ENCODE measurements at places on chromosomes 7 and 10. TPM values are rescaled to one million over a fixed set of nuclear protein-coding genes. Genes with fewer than 3 reads are reported as not detected.
A peak's percentile ranks its signal among the peaks of the same experiment; 100 is the strongest.

DNA sequence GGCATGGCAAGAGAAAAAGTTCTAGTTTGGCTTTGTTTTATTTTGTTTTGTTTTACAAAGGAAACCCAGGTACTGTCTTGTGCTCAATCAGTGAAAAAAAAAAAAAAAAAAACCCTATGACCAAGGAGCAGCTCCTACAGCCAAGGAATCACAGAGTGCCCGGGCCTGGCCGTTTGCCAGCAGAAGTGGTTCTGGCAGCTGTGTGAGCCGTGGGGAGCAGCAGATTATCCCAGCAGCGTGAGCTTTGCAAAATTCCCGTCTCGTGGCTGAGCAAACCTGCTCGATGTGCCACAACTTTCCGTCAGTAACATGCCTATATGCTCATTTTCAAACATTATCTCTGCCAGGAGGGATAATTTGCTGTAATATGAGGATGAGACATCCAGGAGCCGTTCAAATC, 293.7 kb downstream of the POU6F2 start:
- peak; percentile 27 for DNase-seq

DNA sequence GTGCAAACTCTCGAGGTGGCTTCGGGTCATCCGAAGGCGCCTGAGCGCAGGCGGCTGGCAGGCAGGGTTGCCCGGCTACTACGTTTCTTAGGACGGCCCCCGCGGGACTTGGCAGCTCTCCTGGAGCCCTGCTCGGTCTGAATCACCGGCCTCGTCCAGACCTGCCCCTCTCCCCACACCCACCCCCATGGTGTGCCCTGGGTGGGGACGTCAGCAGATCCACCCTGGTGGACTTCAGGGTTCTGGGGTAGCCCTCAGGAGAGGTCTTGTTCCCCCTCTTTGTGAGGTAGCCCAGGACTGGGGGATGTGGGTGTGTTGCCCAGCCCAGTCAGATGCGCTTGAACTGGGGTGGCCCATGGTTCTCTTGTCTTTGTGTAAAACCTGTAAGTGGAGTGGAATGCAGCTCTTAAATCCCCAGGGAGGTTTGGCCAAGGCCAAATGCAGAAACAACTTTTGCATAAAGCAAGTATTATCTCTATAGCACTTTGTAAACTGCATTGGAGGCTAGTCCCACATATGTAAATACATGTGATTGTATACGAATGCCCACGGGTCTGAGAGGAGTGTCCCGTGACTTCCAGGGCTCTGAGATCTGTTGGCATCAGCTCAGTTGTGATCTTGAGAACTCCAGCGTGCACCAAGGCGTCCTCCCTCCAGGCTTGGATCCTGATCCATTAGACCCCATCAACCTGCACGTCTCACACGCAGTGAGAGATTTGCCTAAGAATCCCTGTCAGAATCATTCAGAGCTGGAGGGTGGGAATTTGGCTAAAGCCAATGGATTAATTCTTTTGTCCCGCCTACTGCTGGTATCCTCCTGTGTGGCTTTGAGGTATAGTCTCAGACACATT, 1.8 kb downstream of the PFKFB3 start:
- DNase-seq = peak; percentile 43

DNA sequence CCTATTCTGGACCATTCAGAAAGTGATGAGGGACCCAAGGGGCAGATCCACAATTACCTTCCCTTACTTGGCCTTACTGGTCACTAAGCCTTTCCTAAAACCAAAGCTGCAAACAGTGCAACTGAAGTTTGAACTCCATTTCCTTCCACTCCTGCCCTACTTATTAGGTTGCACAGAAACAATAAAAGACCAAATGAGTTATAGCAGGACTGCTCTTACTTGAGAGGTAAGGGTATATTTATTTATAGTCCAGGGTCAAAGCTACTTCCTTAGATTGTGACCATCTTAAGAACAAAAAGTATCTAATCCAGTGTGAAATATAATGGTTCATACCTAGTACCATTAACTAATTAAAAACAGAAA, 27.0 kb downstream of the CDK6 start:
- DNase-seq = no peak

The CPA2 gene
- 5.2 TPM for total RNA-seq

- DNase-seq = no peak
Measured at GRCh38 chr10:128281343-128281742, 155.1 kb upstream of the MKI67 start.

The CDC14C gene
- total RNA-seq = not detected

The SLC13A1 gene
- total RNA-seq = 0.40 TPM

The SCART1 gene
- total RNA-seq = 1.6 TPM

DNA sequence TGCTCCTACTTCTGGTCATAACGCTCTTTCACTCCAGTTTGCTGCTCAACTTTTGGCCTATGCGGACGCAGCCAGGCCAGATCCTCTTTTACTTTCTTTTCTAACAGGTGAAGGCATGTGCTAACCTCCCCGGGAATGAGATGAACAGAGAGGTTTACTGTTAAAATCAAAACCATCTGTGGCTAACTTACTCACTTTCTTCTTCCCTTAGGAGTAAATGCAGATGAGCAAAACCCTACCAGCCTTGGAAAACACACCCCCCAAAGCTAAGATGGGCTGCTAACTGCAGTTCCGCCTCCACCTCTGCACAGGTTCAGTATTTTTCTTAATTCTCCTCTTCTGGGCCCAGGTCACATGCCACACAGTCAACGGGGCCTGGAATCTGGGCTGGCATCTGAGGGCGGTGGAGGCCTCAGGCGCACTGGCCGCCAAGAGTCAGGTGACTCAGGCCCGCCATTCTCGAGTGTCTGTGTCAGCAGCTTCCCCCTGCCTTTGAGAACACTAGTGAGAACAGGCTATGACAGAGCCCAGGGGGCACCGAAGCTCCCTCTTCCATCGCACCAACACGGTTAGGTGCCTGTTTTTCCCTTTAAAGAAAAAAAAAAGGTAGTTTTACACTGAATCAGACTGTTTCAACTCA, 11.1 kb downstream of the FAM53B start:
- peak; percentile 56 for DNase-seq

GRCh38 chr10:96271016-96271815, at the start of gene BLNK:
BLNK (minus strand) TSS chr10:96271569; CDS start chr10:96271398, 171 bp downstream.
- DNase-seq = peak; percentile 80

GRCh38 chr7:114944745-114945625, 23.1 kb downstream of the MDFIC start:
- peak; percentile 33 for DNase-seq

The PURB gene
- 18.8 TPM for total RNA-seq

- DNase-seq = no peak
Measured at GRCh38 chr10:76398043-76398710, 966.8 kb downstream of the LRMDA start.

The ZNF485 gene
- 1.6 TPM for total RNA-seq

- no peak for DNase-seq
Measured at GRCh38 chr7:101236292-101236835, 1.2 kb downstream of the CLDN15 start.

The CCDC7 gene
- 9.9 TPM for total RNA-seq

DNA sequence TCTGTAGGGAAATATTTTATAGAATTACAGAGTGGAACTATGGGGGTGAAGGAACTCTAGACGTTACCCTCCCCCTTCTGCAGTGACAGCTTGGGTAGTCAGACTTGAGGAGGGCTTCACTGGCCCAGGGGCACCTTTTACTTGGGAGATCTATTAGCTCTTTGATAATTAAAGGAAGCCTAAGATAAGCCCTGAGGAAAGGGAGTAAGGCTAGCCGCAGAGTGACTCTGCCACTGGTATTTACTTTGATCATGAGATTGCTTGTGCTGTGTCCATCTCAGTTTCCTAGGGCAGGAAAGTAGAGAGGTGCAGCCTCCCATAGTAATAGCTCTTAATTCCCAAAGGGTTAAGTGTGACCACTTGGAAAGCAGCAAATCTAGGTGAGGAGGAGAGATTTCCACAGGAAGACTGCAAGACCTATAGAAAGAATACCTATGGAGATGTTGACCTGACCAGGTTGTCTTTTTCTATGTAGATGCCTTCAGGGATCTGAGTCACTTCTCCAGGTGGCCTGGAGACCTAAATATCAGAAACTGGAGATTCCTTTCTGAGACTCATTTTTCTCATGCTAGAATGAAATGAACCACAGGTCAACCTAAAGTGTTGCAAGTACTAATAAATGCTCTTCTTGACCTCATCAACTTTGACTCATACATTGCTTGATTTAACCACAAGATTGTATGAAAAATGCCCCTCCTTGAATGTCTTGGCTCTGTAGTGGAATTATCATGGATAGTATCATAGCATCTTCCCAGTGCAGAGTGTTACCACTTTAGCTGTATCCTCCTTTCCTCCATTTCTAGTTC, 447.3 kb upstream of the GHITM start:
- DNase-seq = no peak

The COL28A1 gene
- 1.2 TPM for total RNA-seq

DNA sequence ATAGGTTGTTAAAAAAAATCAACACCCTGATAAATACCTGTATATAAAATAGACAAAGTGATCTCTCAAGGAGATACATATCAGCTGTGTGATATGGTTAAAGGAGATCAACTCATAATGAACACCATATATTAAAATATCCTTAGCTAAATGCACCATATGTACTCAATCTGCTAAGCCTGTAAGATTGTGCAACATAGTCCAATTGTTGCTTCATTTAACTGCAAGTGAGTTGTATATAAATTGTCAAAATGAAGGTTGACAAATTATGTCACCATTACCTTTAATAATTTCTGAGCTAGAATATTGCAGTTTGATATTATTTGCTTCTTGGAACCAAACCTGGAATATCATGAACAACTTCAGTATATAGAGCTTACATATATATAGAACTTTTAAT, 283.7 kb downstream of the MALRD1 start:
- no peak for DNase-seq

- DNase-seq = no peak
Measured at GRCh38 chr7:85471740-85472139, 284.9 kb upstream of the SEMA3D start.

DNA sequence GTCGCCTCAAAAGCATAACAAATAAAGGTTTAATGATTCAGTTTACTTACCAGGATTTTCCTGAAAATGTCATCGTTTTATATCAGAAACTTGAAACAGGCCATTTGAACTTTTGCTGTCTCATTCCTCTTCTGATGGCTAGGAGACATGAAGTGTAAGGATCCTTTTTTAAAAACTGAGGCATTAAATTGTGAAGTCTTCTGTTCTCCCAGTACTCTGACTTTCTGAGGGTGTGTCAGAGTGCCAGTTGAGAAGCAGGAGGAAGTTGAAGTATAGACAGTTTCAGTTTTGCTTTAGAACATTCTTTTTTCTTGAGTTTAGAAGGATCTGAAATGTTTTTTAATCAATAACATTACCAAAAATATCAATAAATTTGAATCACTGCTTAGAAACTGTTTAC, at the start of gene SAMD9L:
SAMD9L (minus strand) TSS at position 242 of the 400 bp plus-strand sequence. CDS start 12,414 bp downstream, outside the sequence.
- peak; percentile 30 for DNase-seq

All from colonic mucosa (tissue), 4 donors.